ENCODE measurements at places on chromosomes 1 and 21.
A peak's percentile ranks its signal among the peaks of the same experiment; 100 is the strongest.

GRCh38 chr1:1272341-1273208, 1.1 kb downstream of the UBE2J2 start:
- DNase-seq = no peak

- no peak for DNase-seq
These were observed 642 bp downstream of the RSRP1 start for GRCh38 chr1:25246600-25247023.

- DNase-seq = no peak
These were observed 41.7 kb downstream of the ADARB1 start for GRCh38 chr21:45116066-45116465.

DNA sequence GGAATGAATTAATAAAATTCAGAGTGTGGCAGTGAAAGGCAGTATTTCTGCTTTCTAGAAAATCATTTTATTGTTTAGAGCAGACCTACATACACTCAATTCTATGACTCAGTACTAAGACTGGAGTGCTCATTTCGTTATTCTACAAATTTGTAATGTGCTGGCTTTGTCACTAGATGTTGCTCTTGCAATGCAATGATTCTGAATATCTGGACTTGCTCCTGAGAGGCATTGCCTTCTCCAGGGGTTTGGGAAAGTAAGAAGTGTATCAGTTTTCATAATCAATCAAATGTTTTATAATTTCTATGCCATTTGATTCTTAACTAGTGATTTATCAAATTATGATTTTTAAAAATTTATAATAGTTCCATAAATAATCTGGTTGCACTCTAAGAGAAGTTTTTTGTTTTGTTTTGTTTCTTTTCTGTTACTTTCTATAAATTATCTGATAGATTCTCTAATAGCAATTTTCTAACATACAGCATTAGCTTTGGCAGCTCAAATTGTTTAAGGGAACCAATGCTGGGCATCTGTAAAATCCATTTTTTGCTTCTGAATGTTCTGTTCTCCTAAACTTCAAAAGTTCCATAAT, 280.5 kb upstream of the SGIP1 start:
- DNase-seq = no peak

DNA sequence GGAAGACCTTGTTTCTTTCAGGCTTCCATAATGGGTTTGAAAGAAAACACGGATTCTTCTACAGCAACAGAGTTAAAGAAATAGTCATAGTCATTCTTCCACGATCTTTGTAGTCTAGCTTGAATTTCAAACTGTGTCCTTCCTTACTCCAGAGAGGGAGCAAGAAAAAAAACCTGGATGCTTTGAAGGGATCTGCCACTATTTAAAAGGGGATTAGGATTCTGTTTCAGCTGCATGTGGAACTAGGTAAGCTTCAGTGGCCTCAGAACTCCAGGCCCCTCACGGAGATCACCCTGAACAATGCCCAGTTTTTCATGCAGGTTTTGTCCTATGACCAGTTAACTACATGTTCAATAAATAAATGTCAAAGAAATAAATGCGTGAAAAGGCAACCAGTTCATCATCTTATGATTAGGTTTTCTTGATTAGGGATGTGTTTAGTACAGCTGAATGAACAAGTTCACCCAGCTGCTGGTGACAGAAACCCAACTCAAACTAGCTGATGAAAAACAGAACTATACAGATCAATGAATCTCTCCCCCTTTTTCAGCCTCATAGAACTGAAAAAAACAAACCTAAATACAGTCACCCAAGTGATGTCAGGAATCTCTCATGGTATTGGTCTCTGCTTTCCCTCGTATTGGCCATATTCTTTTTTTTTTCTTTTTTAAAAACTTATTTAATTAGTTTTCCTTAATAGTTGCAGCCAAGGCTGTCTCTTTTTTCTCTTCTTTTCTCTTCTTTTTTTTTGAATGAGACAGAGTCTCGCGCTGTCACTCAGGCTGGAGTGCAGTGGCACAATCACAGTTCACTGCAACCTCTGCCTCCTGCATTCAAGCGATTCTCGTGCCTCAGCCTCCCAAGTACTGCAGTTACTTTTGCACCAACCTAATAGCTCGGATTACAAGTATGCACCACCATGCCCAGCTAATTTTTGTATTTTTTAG, 14.6 kb upstream of the MPZL1 start:
- DNase-seq = no peak

- no peak for DNase-seq
These were observed 5.5 kb upstream of the ANKRD65 start for GRCh38 chr1:1426496-1427105.

- DNase-seq = no peak
These were observed 13.2 kb upstream of the IGSF3 start for GRCh38 chr1:116680752-116681151.

- DNase-seq = no peak
These were observed 16.9 kb downstream of the GADD45A start for GRCh38 chr1:67701876-67702275.

DNA sequence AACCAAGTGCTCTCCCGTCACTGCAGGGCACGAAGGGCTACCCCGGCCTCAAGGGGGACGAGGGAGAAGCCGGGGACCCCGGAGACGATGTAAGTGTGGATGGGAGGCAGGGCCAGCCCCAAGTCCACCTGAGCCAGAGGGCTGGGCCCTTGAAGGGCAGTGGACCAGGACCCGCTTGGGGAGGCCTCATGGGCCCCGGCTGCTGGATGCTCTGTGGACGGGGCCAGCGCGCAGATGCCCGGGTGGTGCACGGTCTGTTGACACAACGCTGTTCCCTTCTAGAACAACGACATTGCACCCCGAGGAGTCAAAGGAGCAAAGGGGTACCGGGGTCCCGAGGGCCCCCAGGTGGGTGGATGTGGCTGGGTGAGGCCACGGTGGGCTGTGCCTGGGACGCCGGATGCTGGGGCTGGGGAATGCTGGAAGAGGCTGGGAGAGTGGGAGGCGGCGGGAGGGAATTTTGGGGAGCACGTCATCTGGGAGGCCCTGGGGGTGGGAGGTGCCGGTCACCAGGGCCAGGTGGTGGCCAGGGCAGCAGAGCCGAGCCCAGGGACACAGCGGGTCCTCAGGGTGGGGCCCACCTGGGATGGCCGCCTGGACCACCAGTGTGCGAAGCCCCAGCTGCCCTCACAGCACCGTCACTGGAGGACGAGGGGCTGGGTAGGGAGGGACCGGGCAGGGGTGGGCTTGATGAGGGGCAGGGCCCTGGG, 17.5 kb downstream of the COL6A1 start:
- DNase-seq = no peak

GRCh38 chr1:160006312-160006940, 25.4 kb downstream of the PIGM start:
- no peak for DNase-seq

- no peak for DNase-seq
These were observed 163.1 kb downstream of the PGBD5 start for GRCh38 chr1:230262867-230263567.

DNA sequence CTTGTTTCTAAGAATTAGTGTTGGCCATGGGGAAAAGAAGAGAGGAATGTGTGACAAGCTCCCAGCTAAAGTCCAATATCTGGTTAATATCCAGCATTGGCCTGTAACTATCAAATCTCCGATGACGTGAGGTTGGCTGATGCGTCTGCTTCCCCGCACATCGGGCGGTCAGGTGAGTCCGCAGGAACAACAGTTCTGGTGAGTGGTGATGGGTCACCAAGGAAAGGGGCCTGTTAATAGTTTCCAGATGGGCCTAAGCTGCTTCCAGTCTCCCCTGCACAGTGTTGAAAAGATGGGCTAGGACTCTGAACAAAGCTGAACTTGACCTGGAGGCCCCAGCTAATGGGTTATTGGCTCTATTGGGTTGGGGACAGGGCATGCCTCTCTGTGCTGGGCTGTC, 193.1 kb upstream of the EDN2 start:
- no peak for DNase-seq

DNA sequence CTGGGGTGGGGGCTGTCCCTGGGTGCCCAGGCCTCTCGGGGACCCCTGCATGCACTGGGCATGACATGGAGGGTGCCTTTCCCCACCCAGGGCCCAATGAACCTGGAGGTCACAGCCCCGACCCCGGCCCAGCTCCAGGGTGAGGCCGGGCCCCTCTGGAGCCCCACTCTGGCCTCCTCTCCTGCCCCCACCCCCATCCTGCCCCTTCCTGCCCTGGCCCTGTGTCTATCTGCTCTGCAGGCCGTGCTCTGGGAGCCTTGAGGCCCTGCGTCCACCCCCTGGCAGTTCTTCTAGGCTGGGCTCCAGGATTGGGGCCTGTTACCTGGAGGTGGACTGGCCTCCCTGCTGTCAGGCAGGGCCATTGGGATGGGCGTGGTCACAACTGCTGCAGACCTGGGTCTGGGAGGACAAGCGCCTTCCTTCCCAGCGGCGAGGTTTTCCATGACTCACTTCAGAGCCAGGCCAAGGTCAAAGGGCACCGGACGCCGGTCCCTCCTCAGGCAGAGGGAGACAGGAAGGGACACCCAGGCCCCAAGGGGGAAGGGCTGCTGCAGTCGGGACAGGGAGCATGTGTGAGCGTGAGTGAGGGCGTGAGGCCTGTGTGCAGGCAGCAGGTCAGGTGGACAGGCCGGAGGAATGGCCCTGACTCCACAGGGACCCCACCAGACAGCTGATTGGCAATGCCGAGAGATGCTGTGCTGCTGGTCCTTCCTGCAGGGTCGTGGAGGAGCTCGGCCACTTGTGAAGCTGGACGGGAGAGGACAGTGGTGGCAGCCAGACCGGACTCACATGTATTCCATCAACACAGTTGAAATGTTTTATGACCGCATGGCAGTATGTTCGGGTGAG, 31.1 kb upstream of the POFUT2 start:
- DNase-seq = no peak

GRCh38 chr1:45545019-45545493, 5.6 kb upstream of the AKR1A1 start:
- DNase-seq = no peak

- DNase-seq = no peak
These were observed 24.9 kb downstream of the MATN1 start for GRCh38 chr1:30698401-30698981.

GRCh38 chr1:18575620-18576019, 55.0 kb upstream of the PAX7 start:
- no peak for DNase-seq

- no peak for DNase-seq
These were observed 27.5 kb downstream of the SLX9 start for GRCh38 chr21:44967082-44968047.

GRCh38 chr1:72253132-72253531, 29.2 kb downstream of the NEGR1 start:
- DNase-seq = no peak

- no peak for DNase-seq
These were observed 4.7 kb downstream of the IGSF8 start for GRCh38 chr1:160093624-160094290.

- no peak for DNase-seq
These were observed 63.1 kb upstream of the CNN3 start for GRCh38 chr1:94989911-94990473.

GRCh38 chr1:3327936-3328590, 126.4 kb upstream of the ARHGEF16 start:
- DNase-seq = no peak

- DNase-seq = peak; percentile 27
These were observed 5.4 kb downstream of the CDKN2C start for GRCh38 chr1:50975436-50975835.

GRCh38 chr1:166947398-166948043, 27.8 kb downstream of the ILDR2 start:
- DNase-seq = peak; percentile 68

- DNase-seq = no peak
These were observed 119.0 kb downstream of the AK5 start for GRCh38 chr1:77400781-77401180.

DNA sequence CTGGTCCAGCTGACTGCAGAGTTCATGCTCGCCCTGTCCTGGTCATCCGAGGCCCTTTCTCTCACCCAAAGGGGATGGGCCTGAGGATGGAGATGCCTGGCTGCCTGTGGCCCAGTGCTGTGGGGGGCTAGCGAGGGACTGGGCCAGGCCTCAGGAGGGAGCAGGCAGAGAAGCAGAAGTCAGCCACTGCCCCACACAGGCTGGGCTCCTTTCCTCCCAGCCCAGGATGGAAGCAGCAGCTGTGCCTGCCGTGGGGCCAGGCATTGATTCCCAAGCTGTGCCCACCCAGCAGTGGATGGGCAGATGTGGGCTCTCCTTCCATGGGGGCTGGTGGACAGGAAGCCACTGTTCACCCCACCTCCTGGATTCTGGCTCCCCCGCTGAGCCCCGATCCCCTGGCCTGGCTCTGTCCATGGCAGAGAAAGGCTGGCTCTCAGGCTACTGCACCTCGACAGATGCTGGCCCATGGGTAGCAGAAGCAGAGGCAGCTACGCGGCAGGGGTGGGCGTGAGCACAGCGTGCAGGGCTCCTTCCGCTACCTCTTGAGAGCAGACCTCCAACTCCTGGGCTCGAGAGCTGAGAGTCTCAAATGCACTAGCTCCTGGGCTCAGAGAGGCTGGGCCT, 24.6 kb downstream of the RUNX3 start:
- DNase-seq = no peak

All from NCI-H748 treated with DMSO at 0.1 percent for 48 hours (cell line).